Heart right ventricle (tissue), 16 donors: ENCODE measurements at places on chromosomes 12 and 14. TPM values are rescaled to one million over a fixed set of nuclear protein-coding genes. Genes with fewer than 3 reads are reported as not detected.

The TPI1 gene
- 740 TPM for total RNA-seq

The DGLUCY gene
- total RNA-seq = 214 TPM

DNA sequence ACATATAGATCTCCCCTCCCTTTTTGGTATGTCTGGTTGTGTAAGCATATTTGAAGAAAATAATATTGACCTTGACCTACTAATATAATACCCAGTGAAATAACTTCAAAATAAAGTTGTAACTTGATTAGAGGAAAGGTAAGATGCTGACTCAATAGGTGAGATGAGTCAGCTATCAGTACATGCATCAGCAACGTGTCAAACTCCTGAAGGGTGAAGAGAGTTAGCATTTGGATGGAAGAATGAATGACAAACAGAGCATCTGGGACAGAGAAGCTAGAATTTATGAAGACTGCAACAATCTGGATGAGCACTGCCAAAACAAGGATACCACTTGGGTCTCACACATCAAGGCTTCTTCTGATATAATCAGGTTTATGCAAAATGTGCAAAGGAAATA lies 74.9 kb downstream of the PPP2R5E start:
- H3K27me3 ChIP-seq = no peaks in the 10 kb centered on the region
- no peaks in the 10 kb centered on the region for H3K36me3 ChIP-seq
- no peak overlapping the region for H3K4me3 ChIP-seq
- DNase-seq = no peak

- H3K27ac ChIP-seq = no peak overlapping the region
- peaks cover 7% of the 10 kb centered on the region for H3K4me1 ChIP-seq
- peaks cover 50% of the 10 kb centered on the region for H3K36me3 ChIP-seq
- H3K27me3 ChIP-seq = no peaks in the 10 kb centered on the region
- no peak for DNase-seq
These were observed 44.7 kb downstream of the PTPN11 start for GRCh38 chr12:112463478-112463877.

DNA sequence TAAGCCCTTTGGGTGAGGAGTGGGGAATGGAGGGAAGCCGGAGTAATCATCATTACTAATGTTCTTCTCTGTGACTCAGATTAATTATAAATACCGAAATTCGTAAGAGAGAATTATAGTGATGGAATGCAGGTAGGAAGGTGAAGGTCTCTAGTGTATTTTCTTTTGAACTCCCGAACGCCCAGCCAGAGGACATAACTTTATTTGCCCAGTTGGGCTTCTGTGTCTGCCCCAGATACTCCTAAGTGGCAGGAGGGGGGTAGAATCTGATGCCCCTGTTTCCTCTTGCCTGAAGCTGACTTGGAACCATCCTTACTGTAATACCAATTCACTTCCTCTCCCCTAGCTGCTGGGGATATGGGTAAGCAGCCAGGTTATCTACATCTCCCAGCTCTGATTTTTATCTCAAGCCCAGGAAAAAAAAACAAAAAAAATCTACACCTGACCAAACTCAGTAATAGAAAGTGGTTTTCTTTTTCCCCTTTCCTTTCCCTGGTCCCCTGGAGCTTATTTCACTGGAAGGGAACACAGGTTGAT lies 84.4 kb upstream of the CISTR start:
- H3K27me3 ChIP-seq = no peaks in the 10 kb centered on the region
- no peak overlapping the region for H3K27ac ChIP-seq
- H3K36me3 ChIP-seq = no peaks in the 10 kb centered on the region
- H3K4me3 ChIP-seq = no peak overlapping the region
- H3K4me1 ChIP-seq = no peaks in the 10 kb centered on the region
- no peak for DNase-seq

- H3K4me1 ChIP-seq = peaks cover 42% of the 10 kb centered on the region
- H3K27me3 ChIP-seq = no peaks in the 10 kb centered on the region
- H3K4me3 ChIP-seq = peak overlapping the region; percentile 39
- H3K27ac ChIP-seq = peak overlapping the region; percentile 74
- peak; percentile 46 for DNase-seq
These were observed 32.4 kb upstream of the PPP1R13B start for GRCh38 chr14:103879570-103880347.
